ENCODE measurements at places on chromosomes 12 and 14.

DNA sequence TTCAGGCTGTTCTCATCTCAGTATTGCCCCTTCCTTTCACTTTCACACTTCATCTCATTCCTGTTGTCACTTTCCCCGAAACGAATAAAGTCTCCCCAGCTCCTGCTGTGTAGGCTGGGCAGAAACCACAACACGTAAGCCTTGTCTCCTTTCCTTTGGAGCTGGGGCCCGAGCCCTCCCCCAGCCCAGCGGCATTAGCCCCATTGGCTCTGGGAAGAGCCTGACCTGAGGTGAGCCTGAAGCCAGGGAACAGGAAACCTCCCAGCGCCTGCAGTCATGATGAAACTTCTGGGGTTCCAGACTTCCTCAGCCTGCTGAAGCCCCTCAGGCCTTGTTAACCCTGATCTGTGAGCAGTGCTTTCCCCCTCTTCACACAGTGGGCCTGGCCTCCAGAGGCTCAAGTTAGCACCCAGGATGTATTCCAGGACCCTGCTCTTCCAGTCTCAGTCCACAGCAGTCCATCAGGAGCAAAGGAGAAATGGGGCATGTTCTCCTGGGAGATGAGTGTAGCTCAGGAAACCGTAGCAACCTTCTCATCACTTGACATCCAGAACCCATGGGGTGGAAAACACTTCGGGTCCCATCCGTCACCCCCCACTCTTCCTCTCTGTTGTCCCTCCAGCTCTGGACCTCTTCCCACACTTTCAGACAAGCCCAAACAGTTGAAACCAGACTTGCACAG lies 21.8 kb downstream of the VASH1 start:
- peak overlapping the region; percentile 35 for H3K27ac ChIP-seq
- no peaks in the 10 kb centered on the region for H3K27me3 ChIP-seq
- peaks cover 7% of the 10 kb centered on the region for H3K36me3 ChIP-seq
- DNase-seq: peak; percentile 86
- no peak overlapping the region for H3K4me3 ChIP-seq

DNA sequence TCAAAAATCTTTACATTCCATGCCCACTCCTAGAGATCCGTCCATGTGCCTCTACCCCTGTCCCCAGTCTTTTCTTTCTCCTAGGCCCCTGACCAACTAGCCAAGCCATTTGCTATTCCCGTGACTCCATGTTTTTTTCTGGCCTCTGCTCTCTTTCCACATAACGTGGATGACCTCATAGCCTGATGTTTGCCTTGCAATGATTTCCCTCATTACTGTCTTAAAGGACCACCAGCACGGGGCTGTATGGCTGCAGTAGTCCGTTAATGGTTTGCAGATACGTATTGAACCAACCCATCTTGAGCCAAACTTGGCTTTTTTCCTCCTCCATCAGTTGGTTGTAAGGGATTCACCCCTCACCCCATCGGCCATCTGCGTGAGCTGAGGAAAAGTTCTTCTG lies 226.0 kb downstream of the PCNX1 start:
- H3K27me3 ChIP-seq: no peaks in the 10 kb centered on the region
- peak; percentile 47 for DNase-seq
- no peak overlapping the region for H3K4me3 ChIP-seq

GRCh38 chr12:59056966-59057365 lies 136.7 kb upstream of the LRIG3 start:
- H3K27me3 ChIP-seq: no peaks in the 10 kb centered on the region
- no peak overlapping the region for H3K27ac ChIP-seq
- DNase-seq: no peak
- no peak overlapping the region for H3K4me3 ChIP-seq
- H3K4me1 ChIP-seq: no peaks in the 10 kb centered on the region

DNA sequence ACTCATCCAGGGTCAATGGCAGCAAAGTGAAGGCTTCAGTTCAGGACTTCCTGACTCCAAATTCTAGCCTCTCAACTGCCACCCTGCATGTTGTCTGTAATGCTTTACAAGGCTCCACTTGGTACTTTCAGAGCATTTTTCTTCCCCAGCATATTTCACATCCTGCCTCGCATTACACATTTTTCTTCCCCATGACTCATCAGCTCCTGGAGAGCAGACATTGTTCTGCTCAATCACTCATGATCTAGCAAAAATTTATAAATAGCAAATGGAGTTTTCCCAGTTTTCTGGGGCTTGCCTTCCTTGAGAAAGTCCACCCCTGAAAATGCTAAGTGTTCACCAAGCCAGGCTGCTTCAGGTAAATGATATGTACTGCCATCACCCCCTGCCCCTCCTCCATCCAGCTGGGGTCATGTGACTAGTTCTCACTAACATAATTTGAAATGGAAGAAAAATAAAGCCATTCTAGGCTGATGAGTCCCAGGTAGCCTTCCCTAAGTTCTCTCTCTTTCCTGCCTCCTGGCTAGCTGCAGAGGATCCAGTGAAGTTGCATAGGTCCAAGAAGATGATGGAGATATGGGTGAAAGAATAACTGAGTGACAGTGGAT lies 69.4 kb downstream of the ARMH4 start:
- H3K27me3 ChIP-seq: no peaks in the 10 kb centered on the region
- no peak for DNase-seq
- peaks cover 28% of the 10 kb centered on the region for H3K4me1 ChIP-seq
- no peaks in the 10 kb centered on the region for H3K36me3 ChIP-seq
- peak overlapping the region; percentile 65 for H3K27ac ChIP-seq

GRCh38 chr12:84336231-84336630 lies 576.4 kb downstream of the SLC6A15 start:
- no peaks in the 10 kb centered on the region for H3K36me3 ChIP-seq
- H3K27ac ChIP-seq: no peak overlapping the region
- H3K4me1 ChIP-seq: no peaks in the 10 kb centered on the region
- no peaks in the 10 kb centered on the region for H3K27me3 ChIP-seq
- no peak for DNase-seq

GRCh38 chr12:122590990-122591389 lies 63.9 kb downstream of the KNTC1 start:
- DNase-seq: no peak
- H3K27ac ChIP-seq: no peak overlapping the region
- no peaks in the 10 kb centered on the region for H3K4me1 ChIP-seq
- H3K27me3 ChIP-seq: no peaks in the 10 kb centered on the region
- no peak overlapping the region for H3K4me3 ChIP-seq
- H3K36me3 ChIP-seq: peaks cover 62% of the 10 kb centered on the region

All from esophagus muscularis mucosa (tissue), 4 donors.